ENCODE measurements at places on chromosomes 4 and X.

GRCh38 chr4:13918991-13919441, 291.5 kb upstream of the BOD1L1 start:
- DNase-seq, result no peak

DNA sequence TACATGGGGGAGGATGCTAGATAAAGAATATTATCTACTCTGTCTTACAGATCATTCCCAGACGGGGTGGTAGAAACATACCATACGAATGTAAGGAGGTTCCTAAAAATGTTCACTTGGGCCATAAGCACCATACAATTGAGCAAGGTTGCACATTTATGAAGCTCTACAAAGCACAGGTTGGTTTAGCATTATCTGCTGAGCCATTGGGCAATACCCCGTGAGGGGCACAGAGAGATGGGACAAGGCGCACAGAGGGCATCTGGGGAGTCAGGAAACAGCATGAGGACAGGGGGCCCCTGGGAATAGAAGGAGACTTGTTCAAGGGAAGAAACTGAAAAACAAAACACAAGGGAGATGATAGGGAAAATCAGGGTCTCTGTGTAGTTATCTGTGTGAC, 305.3 kb downstream of the TRIML1 start:
- DNase-seq, result no peak

DNA sequence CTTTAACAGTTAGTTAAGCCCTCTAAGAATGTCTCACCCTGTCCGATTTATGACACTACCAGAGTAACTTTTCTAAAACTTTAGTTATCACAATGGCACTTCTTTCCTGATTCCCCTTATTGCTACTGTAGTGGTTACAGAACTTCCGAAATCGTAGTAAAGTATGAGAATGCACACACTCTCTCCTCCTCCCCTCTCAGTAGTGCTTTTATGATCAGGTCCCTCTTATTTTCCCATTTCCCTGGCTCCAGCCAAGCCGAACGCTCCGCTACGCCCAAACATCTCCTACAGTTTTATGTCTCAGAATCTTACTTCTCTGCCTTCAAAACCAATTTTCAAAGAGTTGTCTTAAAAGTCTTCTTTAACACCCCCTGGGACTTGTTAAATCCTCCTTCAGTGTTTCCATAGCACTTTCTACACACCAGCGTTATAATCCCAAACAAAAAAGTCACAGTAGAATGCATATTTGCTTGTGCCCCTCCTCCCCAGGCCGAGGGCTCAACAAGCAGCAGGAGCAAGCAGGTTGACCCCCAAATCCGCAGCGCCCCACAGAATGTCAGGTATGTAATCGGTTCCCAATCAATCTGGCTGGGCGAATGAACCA, 671 bp downstream of the HPF1 start:
- no peak for DNase-seq

DNA sequence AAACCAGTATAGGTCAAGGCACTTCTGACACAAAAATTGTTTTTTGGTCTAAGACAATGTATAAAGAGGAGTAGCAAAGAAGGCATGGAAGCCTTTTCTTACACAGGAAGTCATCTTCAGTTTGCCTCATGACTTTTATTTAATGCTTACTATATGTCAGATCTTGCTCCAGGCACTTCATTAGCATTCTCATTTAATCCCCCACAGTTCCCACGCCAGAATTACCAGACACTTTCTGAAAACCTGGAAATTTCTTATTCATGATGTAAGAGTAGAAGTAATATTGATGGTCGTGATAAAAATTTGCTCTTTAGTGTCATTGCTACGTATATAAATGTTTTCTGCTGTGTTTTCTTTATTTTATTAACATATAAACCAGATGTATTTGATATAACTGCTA, 39.2 kb downstream of the ARHGEF38 start:
- no peak for DNase-seq

DNA sequence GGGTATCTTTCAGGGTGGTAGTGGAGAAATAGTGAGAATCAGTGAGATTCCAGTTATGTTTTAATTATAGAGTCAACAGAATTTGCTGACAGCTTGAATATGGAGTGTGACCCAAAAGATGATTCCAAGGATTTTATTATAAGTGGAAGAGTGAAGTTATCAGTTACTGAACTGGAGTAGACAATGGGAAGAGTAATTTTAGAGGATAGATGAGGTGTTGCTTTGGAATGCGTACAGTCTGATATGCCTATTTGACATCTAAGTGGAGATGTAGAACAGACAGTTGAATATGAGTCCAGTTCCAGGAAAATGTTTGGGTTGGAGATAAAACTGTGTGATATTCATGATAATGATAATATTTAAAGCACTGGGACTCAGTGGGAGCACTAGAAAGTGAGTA, 174.2 kb downstream of the MAPK10 start:
- peak; percentile 1 for DNase-seq

DNA sequence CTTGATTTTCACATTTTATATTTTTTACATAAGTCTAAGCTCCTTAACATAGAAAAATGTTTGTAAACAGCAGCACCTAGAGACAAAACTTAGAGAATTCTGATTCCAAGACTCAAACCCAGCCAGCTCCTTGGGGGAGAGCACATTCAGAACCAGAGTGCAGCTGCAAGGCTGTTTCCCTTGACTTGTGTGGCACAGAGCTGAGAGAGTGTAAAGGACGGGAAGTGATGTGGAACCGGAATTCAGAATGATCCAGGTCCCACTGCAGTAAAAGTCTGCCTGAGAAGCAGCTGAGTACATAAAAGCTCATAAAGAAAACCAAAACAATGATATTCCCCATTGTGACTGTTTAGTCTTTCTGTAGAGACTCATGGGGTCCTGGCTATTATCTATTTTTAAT, 713.8 kb downstream of the RAB28 start:
- no peak for DNase-seq

All from kidney glomerular epithelial cell (primary cell).